Activated CD8-positive, alpha-beta T cell treated with anti-CD3 and anti-CD28 coated beads, Interleukin-2, amount 10 ng/mL, durations not matched to agents 7 days and 5 days (primary cell): ENCODE measurements at places on chromosomes 5 and 9.

DNA sequence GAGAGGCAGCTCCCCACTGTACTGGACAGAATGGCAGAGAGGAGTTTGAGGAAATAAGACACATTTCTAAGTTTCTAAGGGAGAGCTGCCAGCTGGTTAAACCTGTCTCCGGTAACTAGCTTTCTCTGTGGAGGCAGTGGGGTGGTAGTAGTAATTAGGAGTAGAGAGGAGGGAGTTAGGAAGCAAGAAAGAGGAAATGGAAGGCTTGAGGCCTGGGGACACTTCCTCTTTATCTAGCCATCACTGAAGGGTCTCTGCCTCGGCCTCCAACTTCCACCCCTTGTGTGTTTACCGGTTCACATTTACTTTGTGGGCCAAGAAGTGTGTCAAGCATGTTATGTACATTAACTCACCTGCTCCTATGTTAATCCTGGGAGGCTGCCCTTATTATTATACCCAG, 462.2 kb upstream of the DMAC1 start:
- DNase-seq: no peak

GRCh38 chr9:70006306-70006705, 37.3 kb upstream of the MAMDC2 start:
- no peak for DNase-seq

GRCh38 chr9:127562841-127563401, 49.2 kb upstream of the STXBP1 start:
- no peak for DNase-seq

- no peak for DNase-seq
Measured at GRCh38 chr9:17230646-17231045, 95.8 kb downstream of the CNTLN start.

- peak; percentile 5 for DNase-seq
Measured at GRCh38 chr5:142091922-142092321, 16.7 kb upstream of the NDFIP1 start.

GRCh38 chr5:64144425-64145215, 21.0 kb upstream of the RNF180 start:
- DNase-seq: no peak

DNA sequence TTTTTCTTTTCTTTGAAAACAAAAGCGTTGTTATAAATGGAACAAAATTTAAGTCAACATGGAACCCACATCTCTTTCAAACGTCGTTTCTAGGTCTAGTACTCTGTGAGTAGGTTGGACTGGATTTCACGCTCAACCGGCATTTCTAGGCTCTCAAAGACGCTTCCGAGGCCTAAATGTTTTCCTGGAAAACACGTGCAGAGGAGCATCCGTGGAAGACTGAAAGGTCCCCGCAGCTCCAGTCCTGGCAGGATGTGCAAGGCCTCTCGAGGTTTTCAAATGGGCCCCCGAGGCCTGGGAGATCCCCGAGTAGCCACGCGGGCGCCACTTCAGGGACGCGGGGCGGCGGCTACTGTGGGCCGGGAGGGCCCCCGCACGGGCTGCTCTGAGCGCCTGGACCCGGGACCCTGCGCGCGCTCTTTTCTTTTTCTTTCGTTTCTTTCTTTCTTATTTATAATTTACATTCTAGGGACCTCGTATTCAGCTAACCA, 4.2 kb upstream of the IRX2 start:
- DNase-seq: no peak

DNA sequence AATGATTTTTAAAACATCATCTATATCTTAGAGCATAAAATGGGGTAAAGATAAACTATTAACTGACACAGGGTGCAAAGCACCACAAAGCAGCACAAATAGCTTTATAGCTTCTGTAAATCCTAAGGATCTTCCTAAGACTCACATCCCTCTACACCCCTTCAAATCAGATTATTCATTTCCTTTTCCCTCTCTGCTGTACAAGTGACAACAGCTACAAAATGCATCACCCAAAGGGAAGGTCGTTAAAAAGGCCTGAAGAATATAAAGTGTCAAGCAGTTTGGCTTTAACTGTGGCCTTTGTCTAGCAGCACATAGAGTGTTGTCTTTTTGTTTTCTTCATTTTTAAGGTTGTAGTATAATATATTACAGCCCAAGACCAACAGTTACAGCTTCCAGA, 422.1 kb downstream of the PDE4D start:
- DNase-seq: no peak

DNA sequence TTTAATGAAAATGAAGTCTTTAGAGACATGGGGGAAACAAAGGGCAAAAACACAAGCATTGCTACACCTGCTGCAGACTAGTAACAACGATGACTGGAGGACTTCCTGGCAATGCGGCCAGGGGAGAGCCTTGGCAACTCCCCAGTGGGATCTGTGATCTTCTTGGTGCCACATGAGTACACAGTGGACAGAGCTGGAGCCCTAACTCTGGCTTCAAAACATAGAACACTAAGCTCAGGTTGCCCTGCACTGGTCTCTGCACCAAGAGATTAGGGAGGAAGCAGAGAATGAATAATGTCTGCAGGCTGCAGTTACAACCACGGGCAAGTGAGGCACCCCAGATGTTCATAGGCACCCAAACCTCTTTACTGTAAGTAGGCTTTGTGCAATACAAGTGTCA, 91.1 kb downstream of the MRPS27 start:
- no peak for DNase-seq

- no peak for DNase-seq
Measured at GRCh38 chr9:35801328-35802128, 10.1 kb downstream of the NPR2 start.

GRCh38 chr9:113350937-113351336, 1.6 kb downstream of the BSPRY start:
- DNase-seq: peak; percentile 64

DNA sequence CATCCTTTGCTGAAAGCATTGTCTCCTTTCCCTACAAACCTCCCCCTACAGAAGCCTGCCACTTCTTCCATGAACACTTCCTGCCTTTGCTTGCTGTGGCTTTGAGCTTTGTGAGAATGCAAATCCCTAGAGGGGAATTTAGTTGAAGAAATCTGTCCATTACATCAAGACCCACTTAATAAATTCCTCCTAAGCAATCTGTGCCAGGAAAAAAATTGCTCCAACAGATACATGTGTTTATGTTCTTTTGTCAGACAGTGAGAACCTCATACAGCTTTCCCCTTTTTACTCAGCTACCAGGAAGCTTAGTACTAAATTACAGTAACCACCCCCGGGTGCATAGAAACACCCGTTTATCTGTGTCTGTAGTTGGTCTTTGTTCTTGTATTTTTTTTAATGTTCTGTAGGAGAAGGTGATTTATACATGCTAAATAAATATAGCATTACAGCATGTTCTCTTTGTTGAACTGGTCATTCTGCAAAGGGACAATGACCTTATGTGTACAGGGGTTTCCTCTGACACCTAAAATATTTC, 43.9 kb downstream of the SH3TC2 start:
- DNase-seq: no peak

- DNase-seq: no peak
Measured at GRCh38 chr9:37971691-37972090, 67.8 kb upstream of the SLC25A51 start.
